Endothelial cell of umbilical vein (primary cell): ENCODE measurements at places on chromosomes 16 and 17.

- DNase-seq, result no peak
Measured at GRCh38 chr16:84643674-84644073, 4.6 kb upstream of the KLHL36 start.

- no peaks in the 10 kb centered on the region for H3K27me3 ChIP-seq
- no peak overlapping the region for H3K27ac ChIP-seq
- no peak overlapping the region for H3K4me3 ChIP-seq
Measured at GRCh38 chr16:80200079-80200478, 340.7 kb upstream of the DYNLRB2 start.

DNA sequence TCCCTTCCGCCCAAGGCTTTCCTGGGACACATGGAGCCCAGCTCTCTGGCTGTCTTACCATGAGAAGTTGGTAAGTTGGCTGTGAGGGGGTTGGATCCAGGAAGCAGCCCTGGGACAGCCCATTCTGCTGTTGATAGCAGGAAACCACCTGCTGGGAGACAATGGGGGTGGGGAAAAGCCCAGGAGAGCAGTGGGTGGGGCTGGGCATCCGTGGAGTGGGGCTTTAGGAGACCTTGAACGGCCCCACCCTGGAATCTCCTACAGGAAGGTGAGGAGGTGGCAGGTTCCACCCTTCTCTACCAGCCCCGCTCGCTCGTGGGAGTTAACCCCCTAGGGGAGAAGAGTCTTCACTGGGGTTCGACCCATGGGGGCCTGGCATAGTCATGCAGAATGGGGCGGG is 5.8 kb downstream of the TMEM92 start:
- no peak overlapping the region for H3K27ac ChIP-seq
- no peaks in the 10 kb centered on the region for H3K36me3 ChIP-seq
- H3K27me3 ChIP-seq, result peaks cover 2% of the 10 kb centered on the region
- DNase-seq, result no peak
- no peak overlapping the region for H3K4me3 ChIP-seq
- H3K4me1 ChIP-seq, result peaks cover 7% of the 10 kb centered on the region

- H3K4me3 ChIP-seq, result no peak overlapping the region
- no peak overlapping the region for H3K27ac ChIP-seq
- DNase-seq, result no peak
- no peaks in the 10 kb centered on the region for H3K4me1 ChIP-seq
- no peaks in the 10 kb centered on the region for H3K27me3 ChIP-seq
- no peaks in the 10 kb centered on the region for H3K36me3 ChIP-seq
Measured at GRCh38 chr16:79074541-79074940, 526.0 kb downstream of the MAF start.

- H3K36me3 ChIP-seq, result no peaks in the 10 kb centered on the region
- no peak overlapping the region for H3K4me3 ChIP-seq
- no peak for DNase-seq
- H3K4me1 ChIP-seq, result peaks cover 11% of the 10 kb centered on the region
Measured at GRCh38 chr16:89602952-89603590, 10.4 kb upstream of the DPEP1 start.

DNA sequence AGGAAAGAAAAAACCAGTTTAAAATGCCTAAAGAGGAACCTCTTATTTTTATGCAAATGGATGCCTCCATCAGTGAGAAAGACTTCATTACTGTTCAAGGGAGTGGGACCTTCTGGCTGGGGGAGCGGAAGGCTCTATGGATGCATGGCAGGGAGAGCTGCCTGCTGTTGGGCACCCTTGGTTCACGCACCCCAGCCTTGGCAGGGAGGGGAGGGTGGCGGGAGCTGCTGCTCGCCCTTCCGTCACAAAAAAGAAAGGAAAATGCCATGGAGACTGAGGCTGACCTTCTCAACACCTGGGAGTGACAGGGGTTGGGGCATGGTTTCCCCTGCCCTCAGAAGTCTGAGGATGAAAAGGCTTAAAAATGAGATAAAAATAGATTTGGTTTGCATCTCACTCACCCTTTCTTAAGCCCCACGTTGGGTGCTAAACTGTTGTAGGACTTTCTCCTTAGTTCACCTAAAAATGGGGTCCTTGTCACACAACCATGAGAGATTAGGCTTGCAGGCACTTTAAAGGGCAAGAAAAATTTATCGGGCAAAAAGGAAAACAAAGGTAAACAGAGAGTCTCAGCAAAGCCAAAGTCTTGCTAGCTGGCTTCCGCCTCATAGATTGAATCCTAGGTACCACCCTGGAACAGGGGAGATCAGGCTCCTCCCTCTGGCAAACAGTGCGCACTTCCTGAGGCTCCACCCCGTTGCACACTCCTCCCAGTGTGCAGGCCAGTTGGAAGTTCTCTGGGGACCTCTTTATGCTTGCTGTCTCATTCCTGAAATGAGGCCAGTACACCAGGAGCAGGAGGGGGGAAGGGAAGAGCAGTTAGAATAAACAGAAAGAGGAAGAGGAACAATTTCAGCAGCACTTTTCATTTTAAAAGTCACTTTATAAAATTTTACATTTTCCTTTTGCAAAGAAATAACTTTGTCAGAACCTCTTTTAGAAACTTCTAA is 31.6 kb downstream of the PHKB start:
- H3K4me3 ChIP-seq, result no peak overlapping the region
- no peaks in the 10 kb centered on the region for H3K4me1 ChIP-seq
- H3K27ac ChIP-seq, result no peak overlapping the region
- DNase-seq, result no peak

- H3K27ac ChIP-seq, result peak overlapping the region; percentile 0
- H3K27me3 ChIP-seq, result no peaks in the 10 kb centered on the region
- peaks cover 3% of the 10 kb centered on the region for H3K36me3 ChIP-seq
- DNase-seq, result peak; percentile 51
Measured at GRCh38 chr16:89687092-89687940, 827 bp downstream of the CDK10 start.

GRCh38 chr16:88454523-88454947 is 1.5 kb downstream of the ZFPM1 start:
- no peaks in the 10 kb centered on the region for H3K36me3 ChIP-seq
- no peak for DNase-seq
- H3K4me1 ChIP-seq, result peaks cover 21% of the 10 kb centered on the region
- H3K27me3 ChIP-seq, result no peaks in the 10 kb centered on the region
- H3K27ac ChIP-seq, result no peak overlapping the region

GRCh38 chr16:27503662-27504061 is 46.1 kb downstream of the GTF3C1 start:
- no peak overlapping the region for H3K27ac ChIP-seq
- H3K36me3 ChIP-seq, result peaks cover 80% of the 10 kb centered on the region
- no peaks in the 10 kb centered on the region for H3K4me1 ChIP-seq
- DNase-seq, result no peak
- no peaks in the 10 kb centered on the region for H3K27me3 ChIP-seq

DNA sequence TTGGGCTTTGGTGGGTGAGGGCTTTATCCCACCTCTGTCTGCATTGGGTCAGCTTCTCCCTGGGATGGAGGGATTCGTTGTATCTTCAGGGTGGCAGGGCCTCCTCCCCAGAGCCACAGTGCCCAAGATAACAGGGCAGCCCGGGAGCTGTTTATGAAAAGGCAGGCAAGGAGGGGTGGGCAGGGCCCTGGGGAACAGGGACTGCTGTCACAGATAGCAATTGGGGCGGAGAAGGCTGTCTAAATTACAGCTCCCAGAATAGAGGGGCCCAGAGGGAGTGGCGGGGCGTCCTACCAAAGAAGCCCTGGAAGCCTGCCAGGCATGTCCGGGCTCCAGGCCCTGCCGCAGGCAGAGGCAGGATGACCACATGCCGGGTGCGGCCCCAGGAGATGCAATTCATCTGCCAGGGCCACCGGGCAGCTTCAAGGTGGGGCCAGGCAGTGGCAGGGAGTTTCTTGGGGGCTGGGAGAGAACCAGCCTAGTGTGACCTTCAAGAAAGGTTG is 18.8 kb upstream of the PHOSPHO1 start:
- no peak overlapping the region for H3K4me3 ChIP-seq
- H3K36me3 ChIP-seq, result no peaks in the 10 kb centered on the region
- DNase-seq, result no peak
- H3K27ac ChIP-seq, result no peak overlapping the region
- no peaks in the 10 kb centered on the region for H3K27me3 ChIP-seq

DNA sequence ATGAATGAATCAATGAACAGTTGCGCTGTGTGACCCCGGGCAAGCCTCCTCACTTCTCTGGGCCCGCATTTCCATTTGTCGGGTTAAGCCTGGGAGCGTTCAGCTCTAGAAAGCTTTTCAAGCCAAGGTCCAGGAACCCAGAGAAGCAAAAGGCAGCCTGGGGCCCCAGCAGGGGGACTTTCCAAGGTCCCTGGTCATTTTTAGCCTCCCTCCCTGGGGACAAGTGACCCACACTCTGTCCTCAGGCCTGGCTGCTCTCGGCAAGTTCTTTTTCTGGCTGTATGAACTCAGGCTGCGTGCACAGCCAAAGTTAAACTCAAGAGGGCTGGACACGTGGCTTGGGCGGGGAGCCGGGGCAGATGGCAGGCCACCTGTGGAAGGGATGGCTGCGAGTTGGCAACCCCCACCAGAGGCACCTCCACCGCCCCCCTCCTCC is 41.4 kb upstream of the CIBAR2 start:
- no peak overlapping the region for H3K27ac ChIP-seq
- no peaks in the 10 kb centered on the region for H3K27me3 ChIP-seq
- H3K36me3 ChIP-seq, result no peaks in the 10 kb centered on the region
- peaks cover 9% of the 10 kb centered on the region for H3K4me1 ChIP-seq

DNA sequence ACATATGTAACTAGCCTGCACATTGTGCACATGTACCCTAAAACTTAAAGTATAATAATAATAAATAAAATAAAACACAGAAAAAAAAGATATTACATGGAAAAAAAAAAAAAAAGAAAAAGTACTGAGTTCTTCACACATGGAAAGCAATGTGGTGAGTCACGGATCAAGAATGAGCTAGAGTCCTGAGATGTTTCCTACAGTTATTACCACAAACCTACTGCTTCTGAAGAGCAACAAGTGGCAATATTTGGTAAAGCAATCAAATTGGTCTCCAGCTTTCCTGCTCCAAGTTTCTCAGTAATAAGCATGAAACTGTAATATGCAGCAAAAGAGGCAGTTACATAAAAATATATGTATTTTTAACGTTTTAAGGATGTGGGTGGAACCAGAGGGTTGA is 223.3 kb upstream of the SALL1 start:
- no peaks in the 10 kb centered on the region for H3K27me3 ChIP-seq
- H3K27ac ChIP-seq, result no peak overlapping the region
- no peaks in the 10 kb centered on the region for H3K4me1 ChIP-seq
- no peak for DNase-seq
- no peak overlapping the region for H3K4me3 ChIP-seq

GRCh38 chr17:60170835-60171752 is 21.3 kb downstream of the CA4 start:
- peak overlapping the region; percentile 48 for H3K27ac ChIP-seq
- peak; percentile 71 for DNase-seq
- H3K36me3 ChIP-seq, result no peaks in the 10 kb centered on the region
- H3K4me3 ChIP-seq, result no peak overlapping the region
- H3K27me3 ChIP-seq, result no peaks in the 10 kb centered on the region

GRCh38 chr16:20838240-20838639 is 31.9 kb downstream of the REXO5 start:
- no peaks in the 10 kb centered on the region for H3K4me1 ChIP-seq
- no peaks in the 10 kb centered on the region for H3K27me3 ChIP-seq

- peak overlapping the region; percentile 28 for H3K4me3 ChIP-seq
- peaks cover 22% of the 10 kb centered on the region for H3K4me1 ChIP-seq
Measured at GRCh38 chr17:40124279-40125141, 2.7 kb downstream of the MSL1 start.

DNA sequence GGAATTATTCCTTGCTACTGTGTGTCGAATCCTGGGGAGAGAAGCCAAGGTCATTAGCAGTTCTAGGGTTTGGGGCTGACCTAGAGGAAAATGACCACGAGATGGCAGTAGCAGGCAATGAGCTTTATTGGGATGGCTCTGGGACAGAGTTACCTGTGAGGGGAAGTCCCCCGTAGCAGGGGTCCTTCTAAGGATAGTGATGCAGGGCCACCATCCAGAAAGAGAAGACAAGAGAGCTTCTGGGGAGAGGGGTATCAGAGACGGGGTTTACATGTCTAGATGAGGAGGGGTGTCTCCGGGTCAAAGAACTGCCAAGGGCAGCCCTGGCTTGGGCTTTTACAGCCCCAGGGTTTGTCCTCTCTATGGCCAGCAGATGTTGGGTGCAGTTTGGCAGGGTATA is 6.4 kb upstream of the GGT6 start:
- no peak overlapping the region for H3K4me3 ChIP-seq
- no peak overlapping the region for H3K27ac ChIP-seq
- H3K36me3 ChIP-seq, result no peaks in the 10 kb centered on the region
- no peaks in the 10 kb centered on the region for H3K27me3 ChIP-seq
- H3K4me1 ChIP-seq, result no peaks in the 10 kb centered on the region

DNA sequence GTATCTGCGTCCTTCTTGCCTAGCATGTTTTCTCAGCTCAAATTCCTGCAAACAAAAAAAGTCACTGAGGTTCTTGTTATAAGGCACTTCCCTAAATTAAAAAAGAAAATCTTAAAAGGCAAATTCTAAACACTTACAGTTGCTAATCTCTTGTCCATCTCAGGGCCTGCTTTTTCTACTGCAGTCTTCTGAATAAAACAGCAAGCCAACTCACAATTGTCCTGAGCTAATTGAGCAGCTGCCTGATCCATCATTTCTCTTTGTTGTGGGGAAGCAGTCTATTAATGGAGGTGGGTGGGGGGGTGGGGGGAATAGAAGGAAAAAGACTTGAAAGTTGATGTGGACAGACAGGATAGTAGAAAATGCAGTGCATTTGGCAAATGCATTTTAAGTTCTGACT is 27.0 kb downstream of the SETD6 start:
- no peak overlapping the region for H3K27ac ChIP-seq
- H3K27me3 ChIP-seq, result no peaks in the 10 kb centered on the region
- H3K36me3 ChIP-seq, result peaks cover 66% of the 10 kb centered on the region
- no peak for DNase-seq
- no peak overlapping the region for H3K4me3 ChIP-seq
- H3K4me1 ChIP-seq, result no peaks in the 10 kb centered on the region

DNA sequence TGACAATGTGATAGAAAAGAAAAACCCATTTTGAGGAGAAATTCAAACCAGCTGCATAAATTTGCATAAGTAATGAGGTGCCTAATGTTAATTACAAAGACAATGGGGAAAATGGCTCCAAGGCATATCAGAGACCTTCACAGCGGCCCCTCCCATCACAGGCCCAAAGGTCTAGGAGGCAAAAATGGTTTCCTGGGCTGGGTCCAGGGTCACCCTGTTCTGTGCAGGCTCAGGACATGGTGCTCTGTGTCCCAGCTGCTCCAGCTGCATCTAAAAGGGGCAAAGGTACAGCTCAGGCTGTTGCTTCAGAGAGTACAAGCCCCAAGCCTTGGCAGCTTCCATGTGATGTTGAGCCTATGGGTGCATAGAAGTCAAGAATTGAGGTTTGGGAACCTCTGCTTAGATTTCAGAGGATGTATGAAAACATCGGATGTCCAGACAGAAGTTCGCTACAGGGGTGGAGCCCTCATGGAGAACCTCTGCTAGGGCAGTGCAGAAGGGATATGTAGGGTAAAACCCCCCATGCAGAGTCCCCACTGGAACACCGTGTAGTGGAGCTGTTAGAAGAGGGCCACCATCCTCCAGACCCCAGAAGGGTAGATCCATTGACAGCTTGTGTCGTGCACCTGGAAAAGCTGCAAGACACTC is 40.6 kb downstream of the IKZF3 start:
- H3K27me3 ChIP-seq, result peaks cover 11% of the 10 kb centered on the region
- H3K4me3 ChIP-seq, result no peak overlapping the region
- no peak overlapping the region for H3K27ac ChIP-seq
- H3K36me3 ChIP-seq, result no peaks in the 10 kb centered on the region
